CD4-positive, alpha-beta T cell treated with Interleukin-6 for 4 hours (primary cell): ENCODE measurements at places on chromosomes 2 and 18.

- DNase-seq = no peak
These were observed 86.1 kb downstream of the INPP5D start for GRCh38 chr2:233146194-233146593.

DNA sequence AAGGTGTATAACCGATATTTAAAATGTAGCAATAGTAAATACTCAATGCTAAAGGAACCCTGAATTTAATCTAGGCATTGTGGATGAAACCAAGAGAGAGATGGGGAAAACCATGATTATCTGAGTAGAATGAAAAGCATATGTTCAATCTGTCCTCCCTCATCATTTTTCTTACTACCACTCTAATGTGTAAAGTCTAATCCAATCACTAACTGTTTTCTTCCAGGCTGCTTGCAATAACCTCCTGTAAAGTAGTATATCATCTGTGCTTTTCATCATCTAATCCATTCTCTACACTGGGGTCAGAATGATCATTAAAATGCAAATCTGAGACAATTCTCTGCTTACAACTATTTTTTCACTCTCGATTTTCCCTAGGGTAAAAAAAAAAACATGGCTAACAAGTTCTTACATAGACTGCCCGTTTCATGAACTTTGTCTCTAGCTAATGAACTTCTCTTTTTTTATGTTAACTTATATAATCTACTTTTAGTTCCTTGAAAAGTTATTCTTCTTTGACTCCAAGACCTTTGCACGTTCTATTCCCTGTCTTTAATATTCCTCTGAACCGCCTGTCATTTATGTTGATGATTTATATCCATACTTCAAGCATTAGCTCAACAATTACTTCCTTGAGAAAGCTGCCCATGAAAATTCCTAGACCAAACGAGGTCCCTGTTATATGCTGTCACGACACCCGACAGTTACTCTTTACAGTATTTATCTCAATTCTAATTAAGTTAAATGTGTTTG is 94.7 kb upstream of the SLC8A1 start:
- DNase-seq = no peak

DNA sequence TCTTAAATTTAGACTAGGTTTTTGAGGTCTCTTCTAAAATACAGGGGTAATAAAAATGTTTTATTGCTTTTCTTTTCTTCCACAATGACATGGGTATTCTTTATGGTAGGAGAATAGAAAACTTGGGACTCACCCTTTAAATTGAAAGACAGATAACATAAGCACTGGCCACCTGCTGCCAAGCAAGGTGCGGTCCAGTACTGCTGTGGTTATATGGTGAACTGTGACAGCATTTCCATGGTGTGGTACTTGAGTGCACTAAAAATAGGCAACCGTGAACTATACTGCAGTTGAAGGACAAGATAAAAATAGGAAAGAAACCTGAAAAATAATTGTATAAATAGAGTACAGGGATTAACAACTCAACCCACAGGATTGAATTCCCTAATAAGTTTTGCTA is 54.4 kb upstream of the GRB14 start:
- no peak for DNase-seq

- DNase-seq = no peak
These were observed 471.0 kb downstream of the TMEM182 start for GRCh38 chr2:103232865-103233264.

DNA sequence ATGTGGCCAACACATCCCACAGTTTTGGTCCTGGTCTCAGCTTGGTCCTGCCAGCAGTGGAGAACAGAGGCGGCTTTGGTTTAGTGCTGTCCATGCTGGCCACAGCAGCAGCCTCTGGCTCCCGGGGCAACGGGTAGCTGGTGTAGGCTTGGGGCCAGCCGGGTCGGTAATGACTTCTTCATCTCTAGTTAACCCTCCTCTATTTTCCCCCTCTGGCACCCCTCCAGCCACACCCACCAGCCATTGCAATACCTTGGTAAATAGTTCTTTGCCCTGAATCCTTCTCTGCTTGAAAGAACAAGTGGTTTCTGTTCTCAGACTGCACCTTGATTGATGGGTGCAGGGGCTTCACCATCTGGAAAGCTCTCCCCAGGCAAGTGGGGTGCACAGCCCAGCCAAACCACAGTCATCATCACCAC is 31.7 kb upstream of the ZNF396 start:
- no peak for DNase-seq

DNA sequence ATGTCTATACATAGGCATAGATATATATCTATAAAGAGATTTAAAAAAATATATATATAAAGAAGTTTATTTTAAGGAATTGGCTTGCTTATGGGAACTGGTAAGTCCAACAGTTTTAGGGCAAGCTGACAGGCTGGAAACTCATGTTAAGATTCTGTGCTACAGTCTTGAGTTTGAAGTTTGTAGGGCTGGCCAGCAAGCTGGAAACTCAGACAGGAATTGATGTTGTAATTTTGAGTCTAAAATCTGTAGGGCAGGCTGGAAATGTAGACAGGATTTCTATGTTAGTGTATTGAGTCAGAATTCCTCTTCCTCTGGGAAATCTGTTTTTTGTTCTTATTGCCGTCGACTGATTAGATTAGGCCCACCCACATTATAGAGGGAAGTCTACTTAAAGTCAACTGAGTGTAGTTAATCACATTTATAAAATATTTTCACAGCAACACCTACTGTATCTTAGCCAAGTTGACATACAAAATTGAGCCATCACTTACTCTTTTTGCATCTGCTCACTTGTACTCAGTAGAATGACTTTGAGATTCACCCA is 60.8 kb downstream of the PHLPP1 start:
- no peak for DNase-seq

DNA sequence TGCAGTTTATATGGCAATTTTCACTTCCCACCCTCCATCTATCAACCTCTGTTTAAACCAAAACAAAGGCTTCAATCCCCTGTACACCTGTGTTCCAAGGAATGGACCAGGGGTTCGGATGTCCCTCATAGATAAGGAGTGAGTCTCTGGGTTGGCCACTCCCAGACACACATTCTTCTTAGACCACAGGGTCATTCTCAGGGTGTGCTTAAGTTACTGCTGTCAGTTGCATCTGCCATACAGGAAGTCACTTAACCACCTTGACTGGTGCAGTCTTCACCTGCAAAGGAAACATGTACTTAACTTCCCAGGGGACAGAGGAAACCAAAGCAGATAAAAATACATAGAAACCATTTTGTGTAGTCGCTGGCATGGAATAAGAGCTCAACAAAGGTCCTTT is 151.0 kb upstream of the NDUFV2 start:
- no peak for DNase-seq

DNA sequence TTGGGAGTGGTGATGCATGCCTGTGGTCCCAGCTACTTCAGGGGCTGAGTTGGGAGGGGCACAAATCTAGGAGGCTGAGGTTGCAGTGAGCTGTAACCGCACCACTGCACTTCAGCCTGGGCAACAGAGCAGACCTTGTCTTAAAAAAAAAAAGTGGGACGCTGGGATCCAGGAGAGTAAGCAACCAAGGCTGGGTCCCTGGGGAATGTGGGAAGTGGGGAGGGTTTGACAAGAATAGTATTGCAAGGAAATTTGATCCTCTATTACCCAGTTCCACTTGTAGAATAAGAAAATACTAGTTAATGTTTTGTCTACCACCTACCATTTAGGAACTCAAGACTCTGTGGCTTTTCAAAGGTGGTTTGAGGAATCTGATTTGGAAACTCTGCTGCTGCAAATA is 21.1 kb upstream of the DYTN start:
- DNase-seq = no peak

DNA sequence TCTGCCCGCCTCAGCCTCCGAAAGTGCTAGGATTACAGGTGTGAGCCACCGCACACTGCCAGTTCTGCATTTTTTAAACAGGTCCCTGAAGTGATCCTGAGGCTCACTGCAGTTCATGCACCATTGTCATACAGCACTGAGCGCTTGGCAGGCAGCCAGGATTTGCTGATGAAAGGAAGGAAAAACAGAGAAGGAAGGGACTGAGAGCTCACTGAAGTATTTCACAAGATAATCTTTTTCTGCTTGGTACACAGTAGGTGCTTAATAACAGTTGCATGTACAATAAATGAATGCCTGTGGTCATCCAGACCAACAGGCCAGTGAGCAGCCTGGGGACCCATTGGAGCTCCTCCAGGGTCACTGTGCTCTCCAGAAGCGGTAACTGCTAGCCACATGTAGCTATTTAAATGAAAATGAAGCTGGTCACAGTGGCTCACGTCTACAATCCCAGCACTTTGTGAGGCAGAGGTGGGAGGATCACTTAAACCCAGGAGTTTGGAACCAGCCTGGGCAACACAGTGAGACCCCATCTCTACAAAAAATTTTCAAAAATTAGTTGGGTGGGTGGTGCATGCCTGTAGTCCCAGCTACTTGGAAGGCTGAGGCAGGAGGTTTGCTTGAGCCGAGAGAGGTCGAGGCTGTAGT is 33.1 kb upstream of the SMAD7 start:
- peak; percentile 47 for DNase-seq
